T-helper 17 cell (primary cell): ENCODE measurements at places on chromosomes 13 and 19. TPM values are rescaled to one million over a fixed set of nuclear protein-coding genes. Genes with fewer than 3 reads are reported as not detected.

Gene SACS
- 19.1 TPM for total RNA-seq

DNA sequence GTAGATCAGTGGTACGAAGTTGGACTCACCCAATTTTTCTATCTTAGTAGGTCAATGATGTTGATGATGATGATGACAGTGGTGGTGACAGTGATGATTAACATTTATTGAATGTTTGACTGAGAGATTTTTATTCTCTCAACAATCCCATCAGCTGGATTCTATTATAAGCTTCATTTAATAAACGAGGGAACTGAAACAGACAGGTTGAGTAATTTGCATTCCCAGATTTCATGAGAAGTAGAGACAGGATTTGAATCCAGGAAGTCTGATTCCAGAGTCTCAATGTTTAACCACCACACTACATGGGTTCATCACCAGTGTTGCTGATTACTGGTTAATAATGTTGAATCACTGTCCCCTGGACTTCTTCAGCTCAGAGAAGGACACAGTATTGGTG lies 168.9 kb downstream of the FLT1 start:
- DNase-seq, result no peak

DNA sequence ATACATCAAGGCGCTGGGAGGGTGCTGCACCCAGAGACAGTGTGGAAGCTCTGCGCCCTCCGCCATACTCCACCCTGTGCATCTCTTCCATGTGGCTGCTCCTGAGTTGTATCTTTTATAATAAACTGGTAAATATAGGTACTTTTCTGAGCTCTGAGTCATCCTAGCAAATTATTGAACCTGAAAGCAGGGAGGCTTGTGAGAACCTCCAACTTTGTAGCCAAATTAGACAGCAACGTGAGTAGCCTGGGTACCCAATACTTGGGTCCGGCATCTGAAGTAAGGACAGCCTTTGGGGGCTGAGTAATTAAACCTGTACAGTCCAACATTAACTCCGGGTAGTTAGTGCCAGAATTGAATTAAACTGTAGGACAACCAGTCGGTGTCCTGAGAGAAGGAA lies 57.4 kb downstream of the RUBCNL start:
- DNase-seq, result no peak

- no peak for DNase-seq
Measured at GRCh38 chr13:59270327-59270726, 893.4 kb downstream of the DIAPH3 start.

GRCh38 chr13:30685320-30685859 lies 50.0 kb upstream of the ALOX5AP start:
- DNase-seq, result no peak

DNA sequence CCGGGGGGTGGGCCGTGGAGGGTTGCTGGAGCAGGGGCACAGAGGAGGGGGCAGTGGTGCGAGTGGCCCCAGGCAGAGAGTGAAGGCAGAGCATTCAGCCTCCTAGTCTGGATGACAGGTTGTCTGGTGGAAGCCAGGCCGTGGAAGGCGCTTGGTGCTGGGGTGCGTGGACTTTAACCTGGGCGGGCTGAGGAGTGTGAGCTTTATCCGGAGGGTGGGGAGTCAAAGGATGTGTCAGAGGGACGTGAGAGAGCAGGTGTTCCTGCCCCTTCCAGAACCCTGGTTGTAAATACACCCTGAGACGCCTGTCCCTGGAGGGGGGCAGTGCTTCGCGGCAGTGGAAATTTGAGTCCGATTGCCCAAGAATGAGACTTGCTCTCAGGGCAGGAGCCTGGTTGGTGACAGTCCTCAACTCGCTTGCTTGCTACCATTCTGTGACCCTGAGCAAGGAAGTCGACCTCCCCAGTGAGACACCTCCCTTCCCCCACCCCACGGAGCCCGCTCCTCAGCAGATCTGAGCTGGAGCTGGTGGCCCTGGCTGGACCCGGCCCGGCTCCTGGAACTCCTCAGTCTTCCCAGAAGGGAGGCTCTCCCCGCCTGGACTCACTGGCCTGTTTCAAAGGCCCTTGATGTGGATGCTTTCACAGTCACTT lies 2.3 kb downstream of the SPPL2B start:
- DNase-seq, result no peak

Gene ATP4B
- total RNA-seq, result not detected

GRCh38 chr19:31348481-31349159 lies 616 bp downstream of the TSHZ3 start:
- no peak for DNase-seq

DNA sequence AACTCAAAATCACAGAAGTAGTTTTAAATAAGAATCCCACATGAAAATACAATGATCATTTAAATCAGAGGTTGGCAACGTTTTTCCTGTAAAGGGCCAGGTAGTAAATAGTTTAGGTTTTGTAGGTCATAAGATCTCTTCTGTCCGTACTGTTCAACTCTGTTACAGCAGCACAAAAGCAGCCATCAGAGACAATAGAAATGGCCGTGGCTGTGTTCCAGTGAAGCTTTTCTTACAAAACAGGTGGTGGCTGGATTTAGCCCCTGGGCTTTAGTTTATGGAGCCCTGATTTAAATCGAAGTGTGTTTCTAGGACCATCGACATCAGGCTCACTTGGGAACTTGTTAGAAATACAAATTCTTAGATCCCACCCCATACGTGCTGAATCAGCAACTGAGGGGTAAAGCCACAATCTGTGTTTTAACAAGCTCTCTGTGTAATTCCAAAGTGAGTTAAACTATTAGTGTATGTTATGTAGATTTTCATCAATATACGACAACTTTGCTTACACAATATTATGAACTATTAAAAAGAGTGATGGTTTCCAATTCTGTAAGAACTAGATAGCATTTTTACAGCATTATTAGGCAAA lies 54.8 kb upstream of the MIR17HG start:
- no peak for DNase-seq

DNA sequence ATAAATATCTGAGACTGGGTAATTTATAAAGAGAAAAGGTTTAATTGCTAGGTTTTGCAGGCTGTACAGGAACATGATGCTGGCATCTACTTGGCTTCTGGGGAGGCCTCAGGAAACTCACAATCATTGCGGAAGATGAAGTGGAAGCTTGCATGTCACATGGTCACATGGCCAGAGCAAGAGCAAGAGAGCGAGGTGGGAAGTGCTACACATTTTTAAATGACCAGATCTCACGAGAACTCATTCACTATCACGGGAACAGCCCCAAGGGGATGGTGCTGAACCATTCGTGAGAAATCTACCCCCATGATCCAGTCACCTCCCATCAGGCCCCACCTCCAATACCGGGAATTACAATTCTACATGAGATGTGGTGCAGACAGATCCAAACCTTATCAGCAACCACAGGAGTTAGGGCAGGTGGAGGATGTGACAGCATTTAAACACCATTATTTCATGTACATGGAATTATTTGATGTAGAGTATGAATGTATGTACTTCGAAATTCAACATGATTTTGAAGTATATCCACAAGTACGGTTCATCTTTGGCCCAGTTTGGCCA lies 10.5 kb upstream of the CLDN10 start:
- DNase-seq, result no peak

Gene LRRC4B
- not detected for total RNA-seq

Gene ISOC2
- total RNA-seq, result 6.5 TPM

Gene SBK3
- total RNA-seq, result not detected

- no peak for DNase-seq
Measured at GRCh38 chr13:80196756-80197155, 144.2 kb downstream of the SPRY2 start.

Gene LILRA6
- total RNA-seq, result 0.91 TPM

- no peak for DNase-seq
Measured at GRCh38 chr19:5137571-5138124, 168.7 kb downstream of the KDM4B start.

Gene UPF1
- total RNA-seq, result 135 TPM

GRCh38 chr19:47651691-47652090 lies 42.8 kb downstream of the BICRA start:
- no peak for DNase-seq

- DNase-seq, result peak; percentile 47
Measured at GRCh38 chr19:49019242-49019932, 2.5 kb upstream of the LHB start.

GRCh38 chr19:36141039-36141927 lies 1.4 kb downstream of the CAPNS1 start:
- DNase-seq, result peak; percentile 91

DNA sequence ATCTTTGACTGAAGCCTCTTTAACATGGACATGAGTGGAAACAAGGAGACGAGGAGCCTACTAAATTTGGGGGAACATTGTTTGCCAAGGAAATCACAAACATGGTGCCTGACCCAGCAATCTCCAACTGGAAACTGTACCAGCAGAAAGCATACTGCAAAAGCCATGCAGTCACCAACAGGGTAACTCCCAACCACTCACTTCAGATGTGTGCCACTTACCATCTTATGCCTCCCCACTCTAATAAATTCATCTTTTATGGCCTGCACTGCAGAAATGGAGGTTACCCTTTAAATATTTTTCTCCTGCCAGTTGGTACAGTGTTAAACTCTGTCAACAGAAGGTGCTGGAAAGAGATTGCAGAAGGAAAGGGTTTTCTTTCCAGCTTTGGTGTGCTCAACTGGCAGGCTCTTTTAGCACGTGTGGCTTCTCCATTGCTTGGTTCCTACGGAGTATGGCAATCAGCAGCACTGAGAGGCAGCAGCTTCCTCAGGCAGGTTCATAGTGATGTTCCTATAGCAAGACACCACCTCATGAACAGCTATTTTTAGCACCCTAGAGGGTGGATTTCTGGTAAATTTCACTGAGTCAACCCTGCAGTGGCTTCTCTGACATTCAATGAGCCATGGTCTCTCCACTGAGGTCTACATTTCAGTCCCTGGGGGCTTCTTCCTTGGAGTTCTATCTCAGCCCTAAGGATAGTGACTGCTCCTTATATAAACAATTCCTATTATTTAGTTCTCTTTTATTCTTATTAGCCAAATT lies 21.4 kb downstream of the MIR17HG start:
- no peak for DNase-seq

Gene MBD3L2
- not detected for total RNA-seq

Gene TTC9B
- not detected for total RNA-seq

- no peak for DNase-seq
Measured at GRCh38 chr19:15124572-15125231, 17.5 kb downstream of the SYDE1 start.

Gene TOMM40
- 34.8 TPM for total RNA-seq

DNA sequence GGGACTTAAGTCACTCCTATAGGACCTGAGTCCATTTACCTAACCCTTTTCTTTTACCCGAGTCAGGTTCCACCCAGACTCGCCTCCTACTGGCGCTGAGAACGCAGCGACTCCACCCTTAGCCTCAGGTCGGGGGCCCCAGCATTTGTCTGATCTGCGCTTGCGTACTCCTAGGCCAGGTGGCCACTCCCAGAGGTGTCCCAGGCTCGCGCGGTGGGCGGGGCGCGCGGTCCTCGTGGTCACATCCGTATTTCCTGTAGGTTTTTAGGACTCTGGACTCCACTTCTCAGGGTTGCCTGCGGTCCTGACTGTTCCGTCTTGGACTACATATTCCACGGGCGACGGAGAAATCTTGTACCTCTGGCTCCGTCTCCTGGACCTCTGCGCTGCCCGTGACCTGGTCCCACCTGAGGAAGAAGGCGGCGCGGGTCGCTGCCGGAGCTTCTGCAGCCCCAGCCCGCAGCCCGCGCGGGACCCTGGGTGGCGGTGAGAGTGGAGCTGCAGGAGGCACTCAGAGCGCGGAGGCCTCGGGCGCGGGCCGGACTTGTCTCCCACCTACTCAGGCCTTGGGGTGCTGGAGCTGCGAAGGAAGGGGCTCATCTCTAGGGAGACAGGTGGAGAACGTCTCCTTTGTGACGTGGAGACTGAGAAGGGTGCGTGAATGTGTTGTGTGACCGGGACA lies 11.0 kb upstream of the ZNF573 start:
- no peak for DNase-seq

GRCh38 chr19:43526884-43527859 lies at the start of gene ETHE1:
Gene ETHE1, minus strand, starts transcription at chr19:43527201. Its CDS starts 24 bp downstream, at chr19:43527177.
- DNase-seq, result peak; percentile 53

Gene TLE6
- 0.29 TPM for total RNA-seq

DNA sequence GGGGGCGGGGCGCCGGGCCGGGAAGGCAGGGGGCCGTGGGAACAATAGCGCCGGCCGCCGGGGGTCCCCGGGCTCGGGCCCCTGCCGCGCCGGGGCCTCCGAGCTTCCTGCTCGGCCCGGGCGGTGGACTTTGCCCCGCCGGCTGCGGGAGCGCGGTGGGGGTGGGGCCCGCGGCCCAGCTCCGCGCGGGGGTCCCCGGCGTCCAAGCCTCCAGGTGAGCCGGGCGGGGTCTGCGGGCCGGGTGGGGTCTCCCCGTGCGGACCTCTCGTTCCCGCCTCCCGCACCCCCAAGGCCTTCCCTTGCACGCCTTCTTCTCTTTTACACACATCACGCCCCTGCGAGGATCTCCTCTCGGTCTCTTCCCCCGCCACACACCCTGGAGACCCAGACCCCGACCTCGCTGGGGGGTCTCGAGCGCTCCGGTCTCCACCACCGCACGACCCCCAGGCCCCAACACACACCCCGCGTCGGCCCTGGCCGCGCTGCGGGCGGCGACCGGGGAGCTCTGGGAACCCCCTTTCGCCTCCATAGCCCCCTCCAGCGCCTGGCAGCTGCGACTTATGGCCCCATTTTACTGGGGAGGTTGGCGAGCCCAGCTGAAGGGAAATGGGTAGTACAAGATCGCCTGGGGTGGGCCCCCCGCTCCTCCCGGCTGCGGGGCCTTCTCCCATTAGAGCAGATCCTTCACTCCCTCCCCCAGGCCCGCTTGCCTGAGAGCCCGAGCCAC lies 711 bp downstream of the CAMSAP3 start:
- no peak for DNase-seq

Gene CD33
- total RNA-seq, result 2.4 TPM

Gene HNRNPA1L2
- 14.2 TPM for total RNA-seq

Gene CALR
- total RNA-seq, result 472 TPM

GRCh38 chr13:108573455-108573854 lies 56.0 kb upstream of the MYO16 start:
- no peak for DNase-seq

DNA sequence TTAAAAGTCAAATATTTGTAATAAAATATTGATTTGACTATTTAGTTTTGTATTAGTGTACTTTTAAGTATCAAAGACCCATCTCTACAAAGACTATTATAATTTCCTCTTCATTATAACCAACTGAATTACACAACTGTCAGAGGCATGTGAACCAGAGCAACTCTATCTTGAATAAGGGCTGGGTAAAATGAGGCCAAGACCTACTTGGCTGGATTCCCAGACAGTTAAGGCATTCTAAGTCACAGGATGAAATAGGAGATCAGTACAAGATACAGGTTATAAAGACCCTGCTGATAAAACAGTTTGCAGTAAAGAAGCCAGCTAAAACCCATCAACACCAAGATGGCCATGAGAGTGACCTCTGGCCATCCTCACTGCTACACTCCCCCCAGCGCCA lies 36.2 kb upstream of the ATP12A start:
- no peak for DNase-seq

DNA sequence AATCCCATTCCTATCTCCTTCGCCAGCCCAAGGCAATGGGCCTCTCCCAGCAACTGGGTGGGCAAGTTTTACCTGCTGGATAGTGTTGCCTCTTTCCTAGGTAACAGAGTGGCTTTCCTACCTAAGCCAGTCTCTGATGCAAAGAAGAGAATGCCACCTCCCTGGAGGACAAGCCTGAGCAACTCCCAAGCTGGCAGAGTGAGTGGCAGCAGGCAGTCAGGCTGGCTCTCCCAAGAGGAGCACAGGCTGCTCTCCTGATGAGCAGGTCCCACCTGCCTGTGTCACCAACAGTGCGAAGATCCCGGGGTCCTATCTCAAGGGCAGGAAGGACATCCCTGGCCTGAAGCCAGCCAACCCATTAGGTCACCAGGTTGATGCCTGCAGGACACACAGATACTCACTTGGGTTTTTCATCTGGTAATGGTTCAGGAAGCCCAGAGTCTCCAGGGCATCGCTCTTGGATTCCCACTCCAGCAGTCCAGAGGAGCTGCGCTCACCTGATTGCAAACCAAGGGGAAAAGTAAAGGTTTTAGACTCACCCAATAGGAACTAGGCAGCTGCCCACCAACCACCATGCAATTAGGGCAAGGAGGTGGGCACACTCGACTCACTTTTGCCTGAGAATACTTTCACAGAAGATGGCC lies 5.5 kb upstream of the ECH1 start:
- no peak for DNase-seq
